Suprapubic skin (tissue), 4 donors: ENCODE measurements at places on chromosomes 4 and X. TPM values are rescaled to one million over a fixed set of nuclear protein-coding genes. Genes with fewer than 3 reads are reported as not detected.

GRCh38 chr4:110621839-110622751 lies 782 bp downstream of the PITX2 start:
- DNase-seq = no peak

DNA sequence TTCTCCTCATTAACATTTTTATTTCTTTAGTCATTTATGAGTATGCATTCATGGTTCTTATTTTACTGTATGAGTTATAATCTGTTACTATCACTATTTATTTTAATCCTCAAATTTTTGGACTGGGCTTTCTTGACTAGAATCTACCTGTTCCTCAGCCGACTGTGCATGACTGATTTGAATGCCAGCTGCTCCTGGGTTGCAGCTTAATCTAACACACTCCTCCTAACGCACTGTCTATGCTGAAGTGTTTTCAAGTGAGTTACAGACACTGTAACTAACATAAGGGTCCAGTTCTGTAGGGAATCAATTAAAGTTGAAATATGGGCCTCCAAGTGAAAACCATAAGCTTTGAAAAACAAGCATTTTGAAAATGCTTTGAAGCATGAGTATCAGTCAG lies 137.4 kb upstream of the ARSJ start:
- no peak for DNase-seq

GRCh38 chr4:73275318-73275654 lies 16.7 kb upstream of the ANKRD17 start:
- DNase-seq = no peak

- DNase-seq = no peak
Measured at GRCh38 chr4:81512757-81513501, 41.2 kb upstream of the RASGEF1B start.

GRCh38 chr4:186726426-186727168 lies 2.9 kb upstream of the FAT1 start:
- DNase-seq = peak; percentile 82

DNA sequence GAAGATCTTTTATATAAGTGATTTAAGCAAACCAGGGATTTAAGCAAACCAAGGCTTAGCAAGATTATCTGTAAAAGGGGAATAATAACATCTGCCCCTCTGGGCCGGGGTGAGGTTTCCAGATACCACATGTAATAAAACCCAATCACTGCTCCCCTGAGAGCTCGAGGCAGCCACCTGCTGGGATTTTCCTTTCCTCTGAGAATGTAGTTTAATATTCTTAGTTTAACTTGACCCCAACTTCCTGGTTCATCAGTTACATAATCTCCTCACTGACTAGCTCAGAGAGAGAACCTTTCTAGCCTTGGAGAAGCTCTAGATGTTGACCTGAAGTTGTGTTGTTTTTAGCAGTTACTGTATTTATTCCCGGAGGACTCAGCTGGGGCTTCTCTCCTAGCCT lies 322.4 kb downstream of the ARHGAP10 start:
- no peak for DNase-seq

GRCh38 chrX:57178605-57179004 lies 41.4 kb upstream of the SPIN2A start:
- no peak for DNase-seq

GRCh38 chr4:97003715-97004114 lies 1139.6 kb downstream of the STPG2 start:
- no peak for DNase-seq

GRCh38 chrX:147749308-147749707 lies 162.4 kb upstream of the FMR1 start:
- no peak for DNase-seq

- DNase-seq = no peak
Measured at GRCh38 chr4:162700815-162701361, 465.8 kb downstream of the NAF1 start.

DNA sequence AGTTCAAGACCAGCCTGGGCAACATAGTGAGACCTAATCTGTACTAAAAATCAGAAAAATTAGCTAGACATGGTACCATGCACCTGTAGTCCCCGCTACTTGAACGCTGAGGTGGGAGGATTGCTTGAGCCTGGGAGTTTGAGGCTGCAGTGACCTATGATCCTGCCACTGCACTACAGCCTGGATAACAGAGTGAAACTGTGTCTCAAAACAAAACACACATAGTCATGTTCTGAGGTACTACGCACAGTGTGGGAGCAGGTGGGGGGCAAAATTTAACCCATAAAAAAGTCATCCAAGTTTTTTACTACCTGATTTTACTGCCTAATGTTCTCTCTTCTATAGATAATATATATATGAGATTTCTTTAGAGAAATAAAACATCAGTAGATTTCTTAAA lies 28.4 kb downstream of the HSPA4L start:
- no peak for DNase-seq

GRCh38 chr4:55127521-55127920 lies 2.1 kb upstream of the KDR start:
- no peak for DNase-seq

GRCh38 chr4:123495530-123495929 lies 98.9 kb downstream of the SPRY1 start:
- DNase-seq = no peak

DNA sequence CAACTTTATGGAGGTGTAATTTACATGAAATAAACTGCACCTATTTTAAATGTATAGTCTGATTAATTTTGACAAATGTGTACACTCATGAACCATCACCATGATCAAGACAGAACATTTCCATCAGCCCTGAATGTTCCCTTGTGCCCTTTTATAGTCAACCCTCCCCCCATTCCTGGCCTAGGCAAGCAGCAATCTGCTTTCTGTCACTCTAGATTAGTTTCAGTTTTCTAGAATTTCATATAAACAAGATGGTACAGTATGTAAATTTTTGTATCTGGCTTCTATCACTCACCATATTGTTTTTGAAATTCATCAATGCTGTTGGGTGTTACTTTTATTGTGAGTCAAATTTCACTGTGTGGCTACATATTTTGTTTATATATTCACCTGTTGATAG lies 234.2 kb upstream of the RPS6KA3 start:
- no peak for DNase-seq

GRCh38 chr4:9845791-9846493 lies 64.5 kb downstream of the DRD5 start:
- DNase-seq = no peak

- DNase-seq = no peak
Measured at GRCh38 chr4:105357258-105357980, 116.4 kb downstream of the PPA2 start.

- DNase-seq = no peak
Measured at GRCh38 chr4:128060121-128060698, 902 bp upstream of the LARP1B start.

DNA sequence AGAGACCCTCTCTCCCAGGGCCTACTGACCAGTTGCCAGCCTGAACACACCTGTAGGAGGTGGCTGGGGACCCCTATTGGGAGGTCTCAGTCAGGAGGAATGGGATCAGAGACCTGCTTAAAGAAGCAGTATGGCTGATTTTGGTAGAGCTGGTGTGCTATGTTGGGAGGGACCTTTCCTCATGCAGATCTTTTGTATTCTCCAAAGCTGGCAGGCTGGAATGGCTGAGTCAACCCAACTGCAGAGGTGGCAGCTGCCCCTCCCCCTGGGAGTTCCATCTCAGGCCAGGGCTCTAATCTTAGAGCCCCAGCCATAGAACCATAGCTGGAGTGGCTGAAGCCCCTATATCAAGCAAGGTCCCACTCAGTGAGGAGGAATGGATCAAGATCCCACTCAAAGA lies 279.3 kb upstream of the BMP3 start:
- DNase-seq = no peak

DNA sequence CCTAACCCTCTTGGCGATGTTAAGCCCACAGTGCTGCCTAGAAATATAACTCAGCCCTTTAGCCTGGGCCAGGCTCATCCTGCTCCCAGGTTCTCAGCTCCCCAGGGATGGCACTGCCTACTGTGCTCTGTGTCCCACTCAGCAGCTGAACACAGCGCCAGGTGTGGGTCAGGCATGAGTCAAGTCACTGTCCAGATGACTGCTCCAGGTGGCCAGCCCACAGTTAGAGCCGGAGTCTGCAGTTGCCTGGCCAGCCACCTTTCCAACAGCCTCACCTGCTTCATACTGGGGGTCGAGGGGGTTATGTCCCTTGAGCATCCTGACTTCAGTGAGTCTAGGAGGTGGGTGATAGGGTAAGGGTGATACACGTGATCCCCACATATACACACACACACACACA lies 48.4 kb downstream of the TBC1D14 start:
- peak; percentile 62 for DNase-seq

GRCh38 chrX:140065961-140066662 lies 100.8 kb upstream of the CXorf66 start:
- DNase-seq = no peak

- no peak for DNase-seq
Measured at GRCh38 chr4:75834095-75834771, 68.0 kb downstream of the PPEF2 start.

- DNase-seq = no peak
Measured at GRCh38 chr4:171538601-171539100, 274.6 kb upstream of the GALNTL6 start.

DNA sequence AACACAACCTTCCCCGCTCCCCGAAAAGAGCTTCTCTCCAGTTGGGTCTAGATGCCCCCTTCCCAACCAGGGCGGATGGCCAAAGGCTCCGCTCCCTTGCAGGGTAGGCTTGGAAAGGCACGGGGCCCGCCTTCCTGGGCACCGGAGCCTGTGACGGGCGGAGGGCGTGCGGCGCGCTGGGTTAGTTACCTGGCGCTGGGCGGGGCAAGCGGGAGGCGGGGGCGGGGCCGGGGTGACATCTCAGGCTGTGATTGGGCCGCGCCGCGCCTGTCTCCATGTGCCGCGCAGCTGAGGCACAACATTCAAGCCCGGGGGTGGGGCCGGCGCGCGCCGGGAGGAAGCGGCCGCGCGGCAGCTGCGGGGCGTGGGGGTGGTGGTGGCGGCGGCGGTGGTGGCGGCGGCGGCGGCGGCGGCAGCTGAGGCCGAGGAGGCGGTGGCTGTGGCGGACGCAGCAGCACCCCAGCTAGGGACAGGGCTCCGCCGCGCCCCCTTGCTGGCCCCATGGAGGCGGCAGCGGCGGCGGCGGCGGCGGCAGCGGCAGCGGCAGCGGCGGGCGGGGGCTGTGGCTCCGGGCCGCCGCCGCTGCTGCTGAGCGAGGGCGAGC lies at the start of gene REPS2:
Gene REPS2, plus strand, starts transcription at position 298 of the 604 bp plus-strand sequence. Its CDS starts 204 bp downstream, at position 502.
- peak; percentile 84 for DNase-seq

TRIM61 gene
- total RNA-seq = not detected

SHROOM4 gene
- total RNA-seq = 10.0 TPM

CENPC gene
- total RNA-seq = 21.8 TPM

CENPVL1 gene
- total RNA-seq = not detected

LAMTOR3 gene
- 49.5 TPM for total RNA-seq
